ENCODE measurements at places on chromosomes 7 and 10.

GRCh38 chr10:21203473-21204107, 306.5 kb upstream of the NEBL start:
- H3K36me3 ChIP-seq, result no peaks in the 10 kb centered on the region
- H3K27ac ChIP-seq, result no peak overlapping the region
- no peak for ATAC-seq
- no peaks in the 10 kb centered on the region for H3K4me1 ChIP-seq
- no peak overlapping the region for H3K4me3 ChIP-seq

DNA sequence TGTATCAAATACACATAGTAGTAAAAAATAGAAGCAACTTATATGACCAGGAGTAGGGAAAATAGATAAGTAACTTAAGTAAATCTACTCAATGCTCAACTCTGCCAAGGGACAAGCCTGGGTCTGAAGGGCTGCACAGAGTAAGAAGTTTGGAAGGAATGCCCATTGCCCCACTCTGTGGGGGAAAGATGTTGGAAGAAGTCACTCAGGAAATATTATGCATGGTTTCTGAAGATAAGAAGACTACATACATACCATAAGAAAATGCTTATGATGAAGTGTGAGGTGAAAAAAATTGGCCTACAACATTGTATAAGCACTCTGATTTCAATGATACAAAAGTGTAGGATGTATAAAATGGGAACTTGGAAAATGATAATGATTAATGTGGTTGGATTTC, 54.0 kb downstream of the LAMB4 start:
- no peaks in the 10 kb centered on the region for H3K4me1 ChIP-seq
- H3K27me3 ChIP-seq, result no peaks in the 10 kb centered on the region
- H3K27ac ChIP-seq, result no peak overlapping the region
- H3K36me3 ChIP-seq, result no peaks in the 10 kb centered on the region
- ATAC-seq, result no peak
- no peak overlapping the region for H3K4me3 ChIP-seq

DNA sequence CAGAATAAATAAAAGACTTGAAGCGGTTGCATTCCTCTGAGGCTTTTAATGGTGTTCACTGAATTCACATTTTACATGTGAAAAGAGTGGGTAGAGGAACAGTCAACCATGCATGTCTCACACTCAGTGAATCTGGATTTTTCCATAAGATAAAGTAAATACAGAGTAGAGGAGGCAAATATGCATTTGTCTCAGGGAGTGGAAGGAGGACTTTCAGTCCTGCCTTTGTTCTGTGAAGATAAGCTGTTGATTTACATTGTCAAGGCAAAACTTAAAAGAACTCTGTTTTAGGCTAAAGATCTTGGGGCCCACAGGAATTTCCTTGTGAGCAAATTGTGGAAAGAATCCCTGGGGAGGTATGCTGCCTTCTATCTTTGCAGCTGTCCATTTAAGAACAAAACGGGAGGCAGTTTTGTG, 825.3 kb upstream of the MBL2 start:
- ATAC-seq, result no peak
- no peaks in the 10 kb centered on the region for H3K27me3 ChIP-seq
- H3K4me3 ChIP-seq, result no peak overlapping the region
- no peaks in the 10 kb centered on the region for H3K4me1 ChIP-seq
- no peak overlapping the region for H3K27ac ChIP-seq

DNA sequence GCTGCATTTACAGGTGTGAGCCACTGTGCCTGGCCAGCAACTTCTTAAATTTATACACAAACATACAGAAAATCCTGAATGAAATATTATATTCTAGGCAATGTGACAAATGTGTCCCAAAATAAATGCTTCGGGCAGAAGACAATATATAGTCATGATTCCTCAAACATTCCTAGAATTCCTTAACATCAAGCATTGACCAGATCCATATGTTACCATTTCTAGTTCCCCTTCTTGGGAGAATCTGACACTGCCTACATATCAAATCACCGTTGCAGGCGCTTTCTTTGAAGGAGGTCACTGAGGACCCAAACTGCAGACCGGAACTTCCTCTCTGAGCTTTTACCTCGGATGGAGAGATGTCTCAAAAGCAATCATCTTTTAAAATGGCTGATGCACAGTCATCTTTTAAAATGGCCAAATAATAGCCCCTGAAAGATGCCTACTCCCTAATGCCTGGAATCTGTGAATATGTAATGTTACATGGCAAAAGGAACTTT, 323.5 kb downstream of the PHF14 start:
- H3K27ac ChIP-seq, result no peak overlapping the region
- H3K36me3 ChIP-seq, result no peaks in the 10 kb centered on the region
- H3K4me3 ChIP-seq, result no peak overlapping the region

- H3K27ac ChIP-seq, result no peak overlapping the region
- no peaks in the 10 kb centered on the region for H3K36me3 ChIP-seq
- no peak for ATAC-seq
- no peaks in the 10 kb centered on the region for H3K27me3 ChIP-seq
Observed at GRCh38 chr10:62590306-62590705, 214.2 kb upstream of the ADO start.

DNA sequence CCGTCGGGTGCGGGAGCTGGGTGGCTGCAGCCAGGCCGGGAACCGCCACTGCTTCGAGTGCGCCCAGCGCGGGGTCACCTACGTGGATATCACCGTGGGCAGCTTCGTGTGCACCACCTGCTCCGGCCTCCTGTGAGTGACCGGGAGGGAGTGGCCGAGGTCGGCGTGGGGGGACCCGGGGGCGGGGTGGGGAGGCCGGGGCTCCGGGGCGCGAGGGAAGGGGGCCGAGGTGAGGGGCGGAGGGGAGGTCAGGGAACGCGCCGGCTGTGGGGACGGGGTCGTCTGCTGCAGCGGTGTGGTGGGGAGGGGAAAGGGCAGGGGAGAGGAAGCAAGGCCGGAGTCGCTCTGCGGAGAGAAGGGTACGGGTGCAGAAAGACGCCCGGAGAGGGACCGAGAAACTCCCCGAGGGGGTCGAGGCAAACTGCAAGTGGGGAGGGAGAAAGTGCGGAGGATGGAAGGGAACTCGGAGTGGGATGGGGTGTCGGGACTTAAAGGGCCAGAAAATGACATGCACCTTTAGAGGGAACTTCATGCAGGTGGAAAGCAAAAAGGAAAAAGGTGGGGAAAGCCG, 518 bp downstream of the AGFG2 start:
- H3K36me3 ChIP-seq, result no peaks in the 10 kb centered on the region
- peak; percentile 2 for ATAC-seq
- no peaks in the 10 kb centered on the region for H3K27me3 ChIP-seq
- peak overlapping the region; percentile 73 for H3K27ac ChIP-seq
- peaks cover 41% of the 10 kb centered on the region for H3K4me1 ChIP-seq

- no peak overlapping the region for H3K4me3 ChIP-seq
- H3K27ac ChIP-seq, result no peak overlapping the region
- peaks cover 6% of the 10 kb centered on the region for H3K4me1 ChIP-seq
Observed at GRCh38 chr7:44131173-44132029, 8.1 kb upstream of the POLD2 start.

DNA sequence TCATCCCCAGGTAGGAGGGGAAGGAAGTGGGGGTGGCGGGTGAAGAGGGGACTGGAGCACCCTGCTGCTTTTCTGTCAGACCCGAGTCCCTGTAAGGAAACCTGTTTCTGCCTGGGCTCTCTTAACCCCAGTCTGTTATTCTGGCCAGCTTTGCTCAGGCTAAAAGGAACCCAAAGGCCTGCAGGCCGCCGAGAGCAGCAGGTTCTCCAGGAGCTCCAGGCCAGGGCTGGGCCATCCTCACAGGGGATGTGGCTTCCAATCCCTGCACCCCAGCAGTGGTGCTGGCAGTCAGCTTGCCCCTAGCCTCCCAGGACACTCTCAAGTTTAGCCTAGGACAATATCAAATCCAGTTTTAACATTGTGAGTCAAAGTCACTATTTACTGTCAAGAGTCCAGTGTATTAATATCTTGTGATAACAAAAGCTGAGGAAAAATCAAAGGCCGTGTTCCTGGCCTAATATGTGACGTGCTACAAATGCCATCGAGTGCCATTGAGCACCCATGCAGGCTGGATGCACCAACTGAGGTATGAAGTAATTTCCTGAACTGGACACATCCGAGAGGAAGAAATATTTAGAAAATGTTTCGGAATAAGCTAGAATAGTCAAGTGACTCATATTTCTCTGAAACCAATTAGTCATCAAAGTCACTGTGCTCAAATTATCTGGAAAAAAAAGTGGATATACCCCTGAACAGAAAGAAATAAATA, 7.0 kb downstream of the PKD1L1 start:
- H3K4me3 ChIP-seq, result no peak overlapping the region
- no peaks in the 10 kb centered on the region for H3K36me3 ChIP-seq
- no peaks in the 10 kb centered on the region for H3K27me3 ChIP-seq
- H3K27ac ChIP-seq, result no peak overlapping the region
- no peak for ATAC-seq

GRCh38 chr7:604001-604883, 84.6 kb upstream of the PDGFA start:
- peaks cover 41% of the 10 kb centered on the region for H3K36me3 ChIP-seq
- H3K27me3 ChIP-seq, result no peaks in the 10 kb centered on the region
- H3K4me1 ChIP-seq, result peaks cover 62% of the 10 kb centered on the region
- H3K4me3 ChIP-seq, result peak overlapping the region; percentile 87

- peaks cover 7% of the 10 kb centered on the region for H3K36me3 ChIP-seq
- peak overlapping the region; percentile 79 for H3K4me3 ChIP-seq
- H3K27me3 ChIP-seq, result peaks cover 9% of the 10 kb centered on the region
- peak; percentile 47 for ATAC-seq
- peak overlapping the region; percentile 82 for H3K27ac ChIP-seq
Observed at GRCh38 chr10:116848944-116849247, 403 bp upstream of the ENO4 start.

DNA sequence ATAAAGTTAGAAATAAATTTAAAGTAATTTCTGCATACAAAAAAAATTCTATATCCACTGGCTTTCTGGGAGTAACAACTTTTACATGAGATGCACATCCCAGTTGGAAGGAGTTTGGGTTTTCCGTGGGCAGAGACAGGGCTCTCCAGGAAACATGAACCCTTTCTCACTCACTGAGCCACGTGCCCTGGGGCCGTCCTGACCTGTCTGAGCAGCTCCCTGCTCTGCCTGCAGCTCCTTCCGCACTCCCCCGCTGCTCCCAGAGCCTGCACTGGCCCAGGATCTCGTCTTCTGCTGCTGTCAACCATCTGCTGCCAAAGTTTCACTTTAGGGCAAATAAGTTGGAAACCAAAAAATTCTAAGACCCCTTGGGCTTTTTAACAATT, 169.1 kb downstream of the DIP2C start:
- peaks cover 10% of the 10 kb centered on the region for H3K4me1 ChIP-seq
- ATAC-seq, result no peak
- no peaks in the 10 kb centered on the region for H3K36me3 ChIP-seq
- no peak overlapping the region for H3K27ac ChIP-seq
- peaks cover 37% of the 10 kb centered on the region for H3K27me3 ChIP-seq

DNA sequence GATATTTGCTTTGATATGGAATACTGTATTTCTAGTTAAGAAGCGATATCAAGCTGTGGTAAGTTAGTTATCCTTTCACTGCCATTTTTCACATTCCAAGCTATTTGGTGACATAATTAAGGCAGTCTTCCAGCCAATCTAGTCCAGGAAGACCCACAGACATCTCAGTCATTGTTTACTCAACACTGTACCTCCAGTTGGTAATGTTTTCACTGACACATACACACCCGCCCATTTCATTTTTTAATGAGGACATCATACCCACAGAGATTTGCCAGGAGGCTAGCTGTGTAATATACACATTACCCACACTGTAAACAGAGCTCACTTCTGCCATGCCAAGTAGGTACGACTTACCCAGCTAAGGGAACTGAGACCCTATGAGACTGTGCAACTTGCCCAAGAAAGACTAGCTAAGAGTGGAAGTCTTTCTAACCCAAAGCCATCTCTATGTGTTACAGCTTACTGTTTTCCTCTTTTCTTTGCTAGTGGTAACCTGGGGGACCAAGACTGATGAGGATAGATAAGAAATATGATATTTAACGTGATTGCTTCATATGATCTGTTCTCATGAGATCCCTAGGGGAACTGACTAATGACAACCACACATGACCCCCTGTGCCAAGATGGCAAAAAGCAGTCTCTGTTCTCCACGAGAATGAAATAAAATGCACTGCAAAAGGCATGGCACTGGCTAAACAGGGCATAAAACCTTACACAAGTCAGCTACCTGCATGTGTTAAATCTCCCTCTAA, 179.0 kb downstream of the DGKI start:
- H3K27me3 ChIP-seq, result peaks cover 9% of the 10 kb centered on the region
- H3K36me3 ChIP-seq, result no peaks in the 10 kb centered on the region
- no peak overlapping the region for H3K27ac ChIP-seq
- no peaks in the 10 kb centered on the region for H3K4me1 ChIP-seq

DNA sequence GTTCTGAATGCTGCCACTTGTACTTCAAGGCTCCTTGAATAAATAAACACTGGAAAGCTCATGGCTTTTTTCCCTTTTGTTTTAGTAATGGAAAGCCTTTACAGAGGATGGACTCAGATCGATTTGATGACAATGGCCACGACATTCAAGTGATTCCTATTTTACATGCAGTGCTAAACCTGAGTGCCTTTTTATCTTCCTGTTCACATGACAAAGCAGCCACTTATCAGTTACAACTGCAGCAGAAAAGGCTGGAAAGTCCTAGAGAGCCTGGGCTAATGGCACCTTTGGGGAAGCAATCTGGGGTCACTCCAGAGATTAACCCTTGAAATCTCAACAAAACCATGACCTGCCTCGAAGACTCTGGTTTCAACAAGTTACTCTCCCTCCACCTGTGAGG, 249.0 kb upstream of the AUTS2 start:
- H3K27ac ChIP-seq, result no peak overlapping the region
- H3K4me1 ChIP-seq, result no peaks in the 10 kb centered on the region
- peaks cover 10% of the 10 kb centered on the region for H3K27me3 ChIP-seq
- no peaks in the 10 kb centered on the region for H3K36me3 ChIP-seq
- no peak overlapping the region for H3K4me3 ChIP-seq
- no peak for ATAC-seq

- ATAC-seq, result no peak
- H3K27me3 ChIP-seq, result no peaks in the 10 kb centered on the region
- H3K36me3 ChIP-seq, result no peaks in the 10 kb centered on the region
Observed at GRCh38 chr7:79130715-79131114, 322.8 kb downstream of the MAGI2 start.

DNA sequence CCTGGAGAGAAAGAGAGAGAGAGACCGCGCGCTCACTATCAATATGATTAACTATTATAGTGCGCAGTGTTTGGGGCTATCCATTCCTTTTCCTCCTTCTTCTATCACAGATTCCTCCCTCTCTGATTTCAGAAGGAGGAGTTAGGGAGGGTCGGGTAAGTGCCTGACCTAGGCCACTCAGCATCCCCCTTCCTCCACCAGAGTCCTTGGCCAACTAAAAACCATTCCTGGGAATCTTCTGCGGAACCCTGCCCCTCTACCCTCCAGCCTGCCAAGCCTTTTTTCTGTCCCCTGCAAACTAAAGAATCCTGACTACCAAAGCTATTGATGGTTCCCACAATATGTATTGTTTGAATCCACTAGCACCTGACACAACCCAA, 256.2 kb upstream of the NFE2L3 start:
- peaks cover 68% of the 10 kb centered on the region for H3K27me3 ChIP-seq
- peak overlapping the region; percentile 38 for H3K4me3 ChIP-seq
- H3K36me3 ChIP-seq, result no peaks in the 10 kb centered on the region
- no peak for ATAC-seq

DNA sequence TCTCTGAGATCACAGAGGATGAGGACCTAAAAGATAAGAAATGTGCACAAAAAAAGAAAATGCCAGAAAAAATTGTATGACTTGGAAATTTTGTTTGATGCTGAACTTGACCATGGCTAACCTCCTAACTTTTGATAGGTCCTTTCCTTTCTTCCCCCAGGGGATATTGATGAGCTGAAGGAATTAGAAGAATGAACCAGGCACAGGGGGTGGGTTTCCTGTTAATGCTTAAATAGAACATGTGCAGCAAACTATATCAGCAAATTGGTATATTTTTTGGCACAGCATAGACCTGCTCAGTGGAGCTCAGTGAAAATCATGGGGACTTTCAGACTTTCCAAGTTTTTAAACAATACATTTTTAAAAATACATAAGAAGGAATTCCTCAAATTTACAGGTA, 300.7 kb downstream of the HDAC9 start:
- no peak overlapping the region for H3K27ac ChIP-seq
- H3K4me3 ChIP-seq, result no peak overlapping the region
- peaks cover 10% of the 10 kb centered on the region for H3K36me3 ChIP-seq
- no peak for ATAC-seq
- H3K27me3 ChIP-seq, result no peaks in the 10 kb centered on the region

Data from stimulated activated memory B cell treated with anti-CD40 and anti-IgM and Interleukin-4, amounts not matched to agents 10 μg/mL and 1 μg/mL and 100 μg/mL, for 72 hours (primary cell).